Osteocyte (in vitro differentiated cells): ENCODE measurements at places on chromosomes 13 and 19. TPM values are rescaled to one million over a fixed set of nuclear protein-coding genes. Genes with fewer than 3 reads are reported as not detected.

DNA sequence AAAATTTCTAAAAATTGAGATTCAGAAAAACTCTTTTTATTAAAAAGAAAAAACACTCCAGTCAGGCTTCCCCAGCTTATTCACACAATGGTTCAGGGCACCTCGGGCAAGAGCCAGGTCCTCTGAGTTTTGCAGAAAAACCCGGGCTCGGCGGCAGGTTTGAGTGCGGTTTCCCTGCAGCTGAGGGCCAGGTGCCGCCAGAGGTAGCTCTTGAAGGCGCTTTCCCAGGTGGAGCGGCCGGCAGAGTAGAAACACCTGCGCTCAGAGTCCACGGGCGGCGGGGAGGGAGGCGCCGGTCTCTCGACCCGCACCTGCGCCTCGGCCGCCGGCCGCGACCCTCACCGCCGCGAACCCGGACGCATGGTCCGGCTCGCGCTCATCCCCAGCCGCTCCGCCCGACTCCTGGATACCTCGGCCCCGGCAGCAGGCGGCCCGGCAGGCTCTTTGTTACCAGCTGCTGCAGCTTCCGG lies 444 bp downstream of the PROSER1 start:
- DNase-seq: no peak

DNA sequence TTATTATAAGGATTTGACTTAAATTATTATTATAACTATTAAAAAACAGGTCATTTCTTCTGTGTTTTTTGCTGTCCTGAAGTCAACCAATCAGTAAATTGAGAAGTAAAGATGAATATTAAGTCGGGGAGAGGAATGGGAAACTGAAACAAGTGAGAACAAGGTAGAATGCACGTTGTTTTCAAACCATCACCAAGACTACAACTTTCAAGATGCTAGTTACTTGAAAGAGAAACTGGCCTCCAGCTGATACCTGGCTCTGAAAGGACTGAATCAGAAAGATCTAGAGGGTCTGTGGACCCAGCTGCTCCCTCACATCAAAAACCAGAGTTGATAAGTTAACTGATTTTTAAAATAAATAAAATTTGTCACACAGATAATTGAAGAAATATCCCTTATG lies 1301.5 kb upstream of the ATXN8OS start:
- no peak for DNase-seq

DNA sequence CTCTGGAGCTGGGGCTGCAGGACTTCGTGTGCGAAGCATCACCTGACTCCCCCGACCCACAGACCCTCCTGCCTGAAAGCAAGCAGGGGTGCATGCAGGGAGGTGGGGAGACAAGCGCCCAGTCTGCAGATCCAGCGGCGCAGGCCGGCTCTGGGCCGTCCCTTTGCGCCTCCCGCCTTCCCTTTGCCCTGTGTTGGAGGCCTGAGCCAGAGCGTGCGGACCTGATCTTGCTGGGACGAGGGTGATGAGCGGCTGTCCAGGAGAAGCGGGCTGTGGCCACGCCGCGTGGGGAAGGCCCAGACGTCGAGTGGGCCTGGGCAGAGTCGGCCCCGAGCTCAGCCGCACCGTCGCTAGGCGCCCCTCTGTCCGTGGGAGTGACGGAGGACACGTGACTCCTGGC lies 5.3 kb upstream of the GRTP1 start:
- DNase-seq: peak; percentile 81

The TMEM238 gene
- 0.70 and 1.1 TPM in 2 replicates for total RNA-seq

DNA sequence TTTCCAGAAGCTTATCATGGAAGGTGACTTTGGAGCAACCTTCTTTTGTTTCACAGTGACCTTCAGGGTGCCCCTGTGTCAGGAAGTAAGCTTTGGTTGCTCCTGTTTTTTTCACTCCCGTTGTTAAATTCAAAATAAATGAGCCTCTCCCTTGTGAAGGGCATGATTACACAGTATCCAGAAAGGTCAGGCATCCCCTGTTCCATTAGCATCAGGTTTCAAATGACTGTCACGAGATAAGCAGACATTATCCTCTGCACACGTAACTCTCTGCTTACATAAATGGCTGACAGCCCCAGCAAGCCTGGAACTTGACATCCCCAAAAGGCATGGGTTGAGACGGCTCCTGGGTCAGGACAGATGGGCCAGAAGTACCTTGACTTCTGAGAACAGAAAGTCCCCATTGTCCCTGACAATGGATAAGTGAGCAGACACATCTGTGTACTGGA lies 52.0 kb downstream of the RAB20 start:
- DNase-seq: no peak
